Activated naive CD4-positive, alpha-beta T cell (primary cell): ENCODE measurements at places on chromosomes 1 and 21.

GRCh38 chr1:37305841-37306240 lies 168.5 kb upstream of the ZC3H12A start:
- no peak for DNase-seq

- no peak for DNase-seq
These were observed 93.1 kb upstream of the C8B start for GRCh38 chr1:57058652-57059501.

DNA sequence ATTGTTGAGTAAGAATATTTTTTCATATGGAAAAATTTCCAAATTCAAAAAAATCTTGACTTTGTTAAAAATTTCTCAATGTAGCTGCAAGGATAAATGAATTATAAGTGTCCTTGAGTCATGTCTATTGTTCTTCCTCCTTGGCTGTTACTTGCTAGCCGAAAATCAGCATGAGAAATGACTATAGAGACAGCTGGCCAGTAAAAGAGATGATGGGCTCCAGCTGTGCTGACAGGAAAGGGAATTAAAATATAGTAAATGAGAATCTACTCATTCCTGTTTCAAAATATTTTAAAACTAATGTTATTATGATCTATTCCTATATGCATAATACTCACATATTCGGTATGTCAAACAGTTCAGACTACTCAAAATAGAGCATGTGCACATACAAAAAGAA lies 1292.6 kb downstream of the BRINP3 start:
- DNase-seq = no peak

GRCh38 chr21:37233551-37234146 lies 33.5 kb downstream of the VPS26C start:
- no peak for DNase-seq

GRCh38 chr1:226373376-226373775 lies 34.5 kb downstream of the PARP1 start:
- DNase-seq = no peak

- no peak for DNase-seq
These were observed 37.0 kb downstream of the PKP1 start for GRCh38 chr1:201320168-201320788.
